ENCODE measurements at places on chromosomes 7 and 10. TPM values are rescaled to one million over a fixed set of nuclear protein-coding genes. Genes with fewer than 3 reads are reported as not detected.

- DNase-seq = no peak
These were observed 9.9 kb downstream of the STARD3NL start for GRCh38 chr7:38187794-38188440.

DNA sequence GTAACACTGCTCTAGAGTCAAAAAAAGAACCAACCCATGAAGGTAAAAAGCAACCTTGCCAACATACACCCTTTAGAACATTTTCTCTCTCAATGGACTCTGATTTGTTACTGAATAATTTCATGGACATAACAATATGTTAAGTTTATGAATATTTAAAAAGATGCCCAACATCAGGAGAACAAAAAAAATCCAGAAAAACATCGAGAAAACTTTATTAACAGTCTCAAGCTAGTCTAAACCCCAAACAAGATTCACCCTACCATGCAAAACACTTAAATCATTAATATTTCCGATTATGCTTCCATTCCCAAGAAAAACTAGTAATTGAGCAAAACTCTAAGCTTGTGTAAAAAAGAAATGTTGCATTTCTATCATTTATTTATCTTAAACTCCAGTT, 46.7 kb downstream of the OSBPL3 start:
- DNase-seq = no peak

DNA sequence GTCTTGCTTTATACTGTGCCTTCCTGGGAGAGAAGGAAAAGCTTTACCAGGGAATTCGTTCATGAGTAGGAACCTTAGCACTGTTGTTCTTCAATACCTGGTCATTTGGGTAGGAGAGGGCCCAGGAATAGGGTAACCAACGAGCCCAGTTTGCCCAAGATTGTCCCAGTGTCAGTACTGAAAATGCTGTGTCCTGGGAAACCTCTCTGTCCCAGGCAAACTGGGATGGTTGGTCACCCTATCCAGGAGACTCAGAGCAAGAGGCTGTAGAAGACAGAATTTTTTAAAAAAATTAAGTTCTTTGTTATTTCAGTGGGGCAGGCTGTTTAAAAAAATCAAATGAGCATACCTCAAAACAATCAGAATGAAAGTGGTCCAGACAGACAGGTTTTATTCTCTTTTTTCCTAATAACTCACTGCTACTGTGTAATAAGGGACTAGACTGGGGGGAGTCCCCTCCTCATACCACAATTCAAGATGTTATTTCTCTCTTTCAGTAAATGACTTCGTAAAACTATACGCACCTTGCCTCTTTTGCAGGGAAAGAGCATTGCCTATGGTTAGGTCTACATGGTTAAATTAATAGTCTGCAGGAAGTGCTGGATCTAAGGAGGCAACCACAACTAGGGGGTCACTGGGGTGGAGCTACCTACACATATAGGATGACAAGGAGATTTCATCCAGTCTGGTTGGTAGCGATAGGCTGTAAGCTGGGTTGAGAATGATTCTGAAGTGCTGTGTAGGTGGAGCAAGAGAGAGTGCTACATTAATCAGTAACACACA, 41.1 kb upstream of the FAM133B start:
- DNase-seq = no peak

- DNase-seq = no peak
These were observed 565.3 kb upstream of the GALNT17 start for GRCh38 chr7:70566671-70567070.

OR2A12 gene
- not detected for total RNA-seq

GRCh38 chr7:131346885-131347592, 19.4 kb downstream of the MKLN1 start:
- DNase-seq = no peak

GRCh38 chr10:100104300-100104699, 22.6 kb upstream of the CPN1 start:
- no peak for DNase-seq

GRCh38 chr7:157855452-157856213, 518.8 kb downstream of the DNAJB6 start:
- DNase-seq = no peak

DNA sequence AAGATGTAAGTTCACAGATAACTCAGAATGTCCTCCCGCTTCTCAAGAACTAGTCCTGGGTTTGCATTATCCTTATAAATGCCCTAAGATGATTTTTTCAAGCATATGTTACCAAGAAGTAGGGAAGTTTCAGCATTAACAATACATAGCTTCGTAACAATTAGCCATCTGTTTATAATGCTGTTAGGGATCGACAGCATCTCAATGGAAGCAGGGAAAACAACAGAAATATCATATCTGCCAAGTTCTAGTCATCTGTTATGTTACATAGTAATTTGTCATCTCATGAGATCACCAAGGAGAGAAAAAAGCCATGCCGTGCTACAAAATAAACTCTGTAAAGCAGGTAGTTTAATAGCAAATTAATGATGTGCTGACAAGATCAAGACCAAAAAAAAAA, 731.5 kb upstream of the C7orf33 start:
- DNase-seq = no peak

DNA sequence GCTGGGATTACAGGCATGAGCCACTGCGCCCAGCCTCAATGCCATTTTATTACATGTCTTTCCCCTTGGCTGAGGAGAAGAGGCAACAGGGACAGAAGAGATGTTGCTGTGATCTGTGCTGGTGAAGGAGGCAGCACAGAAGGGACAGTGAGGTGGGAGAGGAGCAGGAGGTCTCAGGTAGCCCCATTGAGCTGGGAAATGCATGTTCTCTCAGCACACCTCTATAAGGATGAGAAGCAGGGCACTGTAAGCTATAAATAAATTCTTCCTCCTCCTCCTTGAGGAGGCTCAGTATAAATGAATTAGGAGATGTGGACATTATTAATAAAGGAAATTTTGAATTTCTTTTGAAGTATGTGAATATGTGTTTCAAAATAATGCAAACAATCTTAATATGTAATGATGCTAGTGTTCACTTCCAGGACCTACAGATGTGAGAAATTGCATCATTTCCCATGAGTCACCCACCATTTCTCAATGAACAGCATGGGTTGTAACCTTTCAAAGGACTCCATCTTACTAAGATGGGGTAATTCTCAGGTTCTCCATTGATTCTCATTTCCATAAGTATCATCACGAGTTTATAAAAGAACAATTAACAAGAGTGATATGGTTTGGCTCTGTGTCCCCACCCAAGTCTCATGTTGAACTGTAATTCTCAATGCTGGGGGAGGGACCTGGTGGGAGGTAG, 88.9 kb upstream of the ODAD2 start:
- no peak for DNase-seq

CACNB2 gene
- 0.49 TPM for total RNA-seq

DNA sequence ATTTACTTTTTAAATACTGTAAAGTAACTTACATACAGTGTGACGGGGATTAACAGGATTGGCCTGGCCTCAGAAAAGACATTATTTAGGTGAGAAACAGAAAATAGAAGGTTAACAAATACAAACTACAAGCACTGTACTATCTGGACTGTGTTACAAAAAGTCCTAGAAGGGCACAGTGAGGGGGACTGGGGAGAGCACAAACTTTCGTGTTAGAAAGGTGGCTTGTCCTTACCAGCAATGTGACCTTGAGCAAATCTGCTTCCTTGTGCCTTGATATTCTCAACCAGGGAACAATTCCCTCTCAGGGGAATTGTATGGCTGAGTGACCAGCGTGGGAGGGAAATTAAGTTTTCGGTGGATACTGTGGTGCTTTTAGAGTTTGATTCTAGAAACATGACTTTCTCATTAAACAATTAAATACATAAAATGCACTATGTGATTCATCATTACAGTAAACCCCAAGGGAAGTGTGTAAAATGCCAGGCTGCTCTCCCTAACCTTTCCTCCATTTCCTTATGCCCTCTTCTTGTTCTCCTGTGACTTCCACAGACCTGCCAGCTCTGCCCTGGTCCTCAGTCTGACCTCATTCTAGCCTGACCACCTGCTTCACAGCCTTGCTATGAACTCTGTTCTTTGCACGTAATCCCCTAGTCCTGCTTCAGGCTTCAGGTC, 57.7 kb downstream of the OSBPL3 start:
- no peak for DNase-seq

UCMA gene
- not detected for total RNA-seq

MMRN2 gene
- 0.50 TPM for total RNA-seq
